Muscle of back (tissue), 13 donors: ENCODE measurements at places on chromosomes 11 and 22. TPM values are rescaled to one million over a fixed set of nuclear protein-coding genes. Genes with fewer than 3 reads are reported as not detected.

The TSGA10IP gene
- polyA plus RNA-seq: not detected

- DNase-seq: no peak
Observed at GRCh38 chr11:64357446-64357845, 1.5 kb upstream of the RPS6KA4 start.

- no peak for DNase-seq
Observed at GRCh38 chr11:27497284-27497866, 9.2 kb downstream of the LIN7C start.

GRCh38 chr22:26170795-26171580 lies 1.7 kb downstream of the SEZ6L start:
- DNase-seq: peak; percentile 43

- no peak for DNase-seq
Observed at GRCh38 chr22:24435323-24435645, 7.9 kb downstream of the ADORA2A start.
